ENCODE measurements at places on chromosomes 6 and 20.

DNA sequence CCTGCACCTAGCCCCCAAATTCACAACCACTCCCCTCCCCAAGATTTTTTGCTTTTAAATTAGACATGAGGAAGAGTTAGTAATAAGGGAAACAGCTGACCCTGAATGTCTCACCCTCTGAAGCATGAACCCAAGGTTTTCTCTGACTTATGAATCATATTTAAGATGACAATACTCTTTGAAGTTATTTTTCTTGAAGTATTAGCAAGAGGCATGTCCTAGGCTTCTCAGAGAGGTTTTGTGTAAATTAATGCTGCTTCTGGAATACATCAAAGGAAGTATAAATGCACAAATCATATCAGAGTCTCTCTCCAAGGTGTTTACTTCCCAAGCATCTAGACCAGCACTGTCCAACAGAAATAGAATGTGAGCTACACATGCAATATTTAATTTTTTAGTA lies 408.1 kb upstream of the MARCKS start:
- no peak for DNase-seq

GRCh38 chr20:52500157-52500556 lies 308.6 kb upstream of the ZFP64 start:
- DNase-seq: no peak

DNA sequence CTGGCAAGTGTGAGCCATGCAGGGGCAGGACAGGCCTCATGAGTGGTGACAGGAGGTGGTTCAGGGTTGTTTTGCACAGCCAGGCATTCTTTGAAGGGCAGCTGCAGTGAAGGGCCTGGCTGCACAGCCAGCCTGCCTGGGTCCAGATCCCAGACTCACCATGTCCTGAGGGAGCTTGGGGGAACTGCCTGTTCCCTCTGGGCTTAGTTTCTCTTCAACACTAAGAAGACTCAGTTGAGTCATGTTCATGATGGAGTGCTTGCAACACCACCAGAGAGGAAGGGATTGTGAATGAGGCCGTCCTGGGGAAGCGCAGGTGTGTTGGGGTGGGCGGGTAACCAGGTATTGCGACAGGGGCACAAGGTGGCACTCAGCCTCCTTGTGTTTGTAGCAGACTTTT lies 102.4 kb downstream of the CDH26 start:
- DNase-seq: no peak

GRCh38 chr6:112349636-112349934 lies 2.5 kb downstream of the RFPL4B start:
- DNase-seq: no peak

- peak; percentile 60 for DNase-seq
Observed at GRCh38 chr20:63553251-63553932, 567 bp upstream of the FNDC11 start.

- no peak for DNase-seq
Observed at GRCh38 chr6:32291543-32291942, 67.7 kb upstream of the NOTCH4 start.

DNA sequence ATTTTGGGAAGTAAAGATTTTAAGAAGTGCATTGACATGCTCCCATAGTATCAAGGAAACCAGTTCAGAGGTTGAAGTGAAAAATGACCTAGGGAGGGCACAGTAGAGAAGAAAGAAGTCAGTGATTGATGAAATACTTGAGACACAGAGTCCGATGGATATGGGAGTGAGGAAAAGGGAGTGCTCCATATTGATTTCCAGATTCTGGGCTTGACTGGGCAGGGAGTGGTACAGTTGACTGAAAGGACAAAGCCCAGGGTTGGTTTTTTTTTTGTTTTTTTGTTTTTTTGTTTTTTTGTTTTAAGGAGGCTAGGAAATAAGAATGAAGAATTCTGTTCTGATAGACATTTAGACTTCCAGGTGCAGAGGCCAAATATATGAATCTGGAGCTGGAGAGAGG lies 86.7 kb upstream of the RIN2 start:
- no peak for DNase-seq

GRCh38 chr6:158843751-158844683 lies 24.8 kb upstream of the EZR start:
- no peak for DNase-seq

DNA sequence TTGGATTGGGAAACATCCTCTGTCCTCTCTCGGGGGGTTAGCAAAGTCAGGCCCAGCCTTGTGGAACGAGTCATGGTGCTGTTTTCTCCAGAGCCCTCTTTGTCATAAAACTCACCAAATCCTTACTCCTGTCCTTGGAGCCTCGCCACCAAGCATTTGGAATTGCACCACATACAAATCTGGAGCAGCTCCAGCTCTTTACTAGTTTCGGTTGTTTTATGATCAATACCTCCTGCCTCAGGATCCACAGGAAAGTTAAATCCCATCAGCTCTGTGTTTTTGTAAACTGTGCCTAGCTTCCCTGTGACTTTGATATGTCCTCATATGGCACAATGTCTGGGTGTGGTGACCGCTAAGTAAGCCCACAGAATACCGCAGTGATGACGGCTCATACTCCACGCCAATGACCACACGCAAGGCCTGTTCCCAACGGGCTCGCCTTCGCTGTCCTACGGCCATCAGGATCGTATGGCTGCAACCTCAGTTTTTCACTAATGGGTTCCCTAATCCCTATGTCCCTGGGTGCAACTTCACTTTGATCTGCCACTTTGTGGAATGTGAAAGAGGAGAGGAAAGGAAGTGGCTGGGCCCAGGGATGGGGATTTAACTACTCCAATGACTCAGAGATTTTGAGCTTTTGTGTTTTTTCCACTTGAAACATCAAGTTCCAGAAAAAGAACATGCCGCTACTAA lies 111.3 kb upstream of the FOXQ1 start:
- DNase-seq: no peak

GRCh38 chr20:39146394-39146793 lies 184.2 kb downstream of the DHX35 start:
- DNase-seq: no peak

GRCh38 chr6:24689964-24690363 lies 23.1 kb downstream of the ACOT13 start:
- no peak for DNase-seq

DNA sequence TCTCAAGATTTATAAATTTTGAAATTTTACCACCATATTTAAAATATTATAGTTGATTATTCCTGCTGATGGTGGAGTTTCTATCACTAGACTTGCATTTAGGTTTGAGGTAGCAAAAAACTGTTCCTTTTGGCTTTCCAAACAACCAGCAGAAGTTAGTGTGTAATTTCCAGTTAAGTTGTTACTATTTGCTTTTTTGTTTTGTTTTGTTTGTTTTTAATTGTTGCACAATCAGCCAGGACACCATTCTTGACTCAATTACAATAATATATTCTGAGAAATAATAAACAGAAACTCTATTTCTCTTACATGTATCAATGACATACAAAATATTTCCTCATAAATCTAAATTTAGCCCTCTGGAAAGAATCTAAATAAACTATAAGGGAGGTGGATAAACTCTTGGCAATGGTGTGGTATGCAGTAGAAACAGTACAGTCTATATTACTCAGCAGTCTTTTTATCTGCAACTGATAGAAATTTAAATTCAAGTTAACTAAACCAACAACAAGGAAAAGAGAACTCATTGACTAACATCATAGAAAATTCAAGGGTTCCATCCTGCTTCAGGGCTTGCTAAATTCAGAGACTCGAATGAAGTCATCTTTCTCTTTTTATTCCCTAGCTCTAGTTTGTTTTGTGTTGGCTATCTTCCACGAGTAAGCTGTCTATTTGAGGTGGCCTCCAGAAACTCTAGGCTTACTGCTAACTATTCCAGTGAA lies 19.4 kb upstream of the COL19A1 start:
- DNase-seq: no peak

GRCh38 chr6:157760589-157761330 lies 62.3 kb upstream of the SNX9 start:
- no peak for DNase-seq

DNA sequence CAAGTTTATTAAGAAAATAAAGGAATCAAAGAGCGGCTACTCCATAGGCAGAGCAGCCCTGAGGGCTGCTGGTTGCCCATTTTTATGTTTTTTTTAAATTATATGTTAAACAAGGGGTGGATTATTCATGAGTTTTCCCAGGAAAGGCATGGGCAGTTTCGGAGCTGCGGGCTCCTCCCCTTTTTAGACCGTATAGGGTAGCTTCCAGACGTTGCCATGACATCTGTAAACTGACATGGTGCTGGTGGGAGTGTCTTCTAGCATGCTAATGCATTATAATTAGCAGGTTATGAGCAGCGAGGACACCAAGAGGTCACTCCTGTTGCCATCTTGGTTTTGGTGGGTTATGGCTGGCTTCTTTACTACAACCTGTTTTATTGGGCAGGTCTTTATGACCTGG lies 301.8 kb downstream of the TFAP2C start:
- no peak for DNase-seq

DNA sequence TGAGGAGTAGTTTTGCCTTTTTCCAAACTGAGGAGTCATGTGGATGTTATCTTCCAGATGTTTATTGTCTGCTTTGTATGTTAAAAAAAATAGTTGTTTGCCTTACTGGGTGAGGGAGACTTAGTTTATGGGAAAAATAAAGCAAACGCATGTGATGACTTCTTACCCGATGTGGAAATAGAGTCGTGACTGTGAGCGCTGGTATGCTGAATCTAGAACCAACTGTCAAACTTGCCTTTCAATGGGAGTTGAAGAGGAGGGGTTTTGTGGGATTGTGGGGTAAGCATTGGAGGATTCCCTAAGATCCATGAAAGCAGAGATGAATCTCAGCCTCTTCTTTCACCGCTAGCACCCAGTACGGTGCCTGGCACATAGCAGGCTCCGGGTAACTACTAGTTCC lies 5.3 kb downstream of the DCBLD1 start:
- no peak for DNase-seq

DNA sequence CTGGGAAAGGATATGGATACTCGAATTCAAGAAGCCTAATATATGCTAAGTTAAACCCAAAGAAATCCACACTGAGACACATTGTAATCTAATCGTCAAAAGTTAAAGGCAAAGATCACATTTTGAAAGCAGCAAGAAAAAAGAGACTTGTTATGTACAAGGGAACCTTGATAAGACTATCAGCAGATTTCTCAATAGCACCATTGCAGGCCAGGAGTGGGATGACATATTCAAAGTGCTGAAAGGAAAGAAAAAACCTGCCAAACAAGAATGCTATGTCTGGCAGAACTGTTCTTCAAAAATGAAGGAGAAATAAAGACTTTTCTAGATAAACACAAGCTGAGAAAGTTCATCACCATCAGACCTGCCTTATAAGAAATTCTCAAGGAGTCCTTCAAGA lies 75.2 kb downstream of the COL21A1 start:
- no peak for DNase-seq

DNA sequence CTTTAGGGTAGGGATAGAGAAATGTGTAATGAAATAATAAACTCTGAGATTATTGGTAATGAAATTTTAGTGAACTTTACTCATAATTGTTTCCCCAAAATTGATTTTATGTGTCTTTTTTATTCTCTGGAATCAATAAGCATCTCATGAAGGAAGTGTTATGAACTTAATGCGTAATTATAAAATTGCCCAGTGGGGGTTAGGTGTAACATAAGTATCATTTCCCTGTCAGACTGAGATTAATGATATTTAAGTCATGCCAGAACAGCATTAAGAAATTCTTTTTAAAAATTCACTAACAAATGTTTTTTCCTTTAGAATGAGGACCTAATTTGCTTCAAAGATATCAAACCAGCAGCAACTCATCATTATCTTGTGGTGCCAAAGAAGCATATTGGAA lies 10.0 kb downstream of the HINT3 start:
- no peak for DNase-seq

GRCh38 chr6:100176311-100176950 lies 182.4 kb upstream of the MCHR2 start:
- no peak for DNase-seq

DNA sequence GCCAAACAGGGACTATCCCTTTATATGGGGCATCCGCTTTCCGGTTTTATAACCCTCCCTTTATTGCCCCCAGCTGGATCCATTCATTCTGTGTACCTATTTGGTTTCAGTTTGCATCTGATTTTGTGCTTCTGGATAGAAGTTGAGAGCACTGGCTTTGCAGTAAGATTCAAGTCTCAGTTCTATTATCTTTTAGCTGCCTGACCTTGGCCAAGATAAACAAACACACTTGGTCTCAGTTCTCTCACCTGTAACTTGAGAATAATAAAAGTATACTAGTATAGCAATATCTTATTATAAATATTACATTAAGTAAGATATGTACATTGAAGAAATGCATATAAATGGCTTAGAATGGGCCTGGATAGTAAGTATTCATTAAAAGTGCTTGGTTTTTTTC lies 182.4 kb upstream of the TSHZ2 start:
- no peak for DNase-seq

GRCh38 chr6:107571354-107571753 lies 81.4 kb downstream of the SOBP start:
- DNase-seq: no peak

GRCh38 chr6:156816505-156816904 lies 39.3 kb downstream of the ARID1B start:
- no peak for DNase-seq

- DNase-seq: no peak
Observed at GRCh38 chr6:5305968-5306626, 44.8 kb downstream of the FARS2 start.

GRCh38 chr6:134315974-134316441 lies 1.9 kb downstream of the SGK1 start:
- no peak for DNase-seq

DNA sequence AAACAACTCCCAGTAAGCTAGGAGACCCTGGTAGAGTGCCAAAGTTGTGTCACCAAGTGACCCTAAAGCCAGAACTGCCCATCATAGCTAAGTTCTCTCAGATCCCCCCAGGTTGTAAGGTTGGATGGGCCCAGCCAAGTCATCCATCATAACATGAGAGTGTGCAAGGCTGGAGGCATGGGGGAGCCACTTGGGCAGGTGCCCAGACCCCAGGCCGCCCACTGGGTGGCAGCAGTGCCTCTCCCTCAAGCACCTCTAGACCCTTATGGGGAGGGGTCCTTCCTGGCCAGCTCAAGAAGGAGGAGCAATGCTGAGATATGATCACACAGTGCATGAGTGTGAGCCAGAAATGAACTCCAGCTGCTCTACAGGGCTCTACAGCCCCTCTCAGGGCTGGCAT lies 154.5 kb downstream of the MYLK4 start:
- no peak for DNase-seq

GRCh38 chr6:45531999-45532595 lies 154.4 kb upstream of the SUPT3H start:
- no peak for DNase-seq

- no peak for DNase-seq
Observed at GRCh38 chr6:111683157-111683556, 77.5 kb upstream of the TRAF3IP2 start.

DNA sequence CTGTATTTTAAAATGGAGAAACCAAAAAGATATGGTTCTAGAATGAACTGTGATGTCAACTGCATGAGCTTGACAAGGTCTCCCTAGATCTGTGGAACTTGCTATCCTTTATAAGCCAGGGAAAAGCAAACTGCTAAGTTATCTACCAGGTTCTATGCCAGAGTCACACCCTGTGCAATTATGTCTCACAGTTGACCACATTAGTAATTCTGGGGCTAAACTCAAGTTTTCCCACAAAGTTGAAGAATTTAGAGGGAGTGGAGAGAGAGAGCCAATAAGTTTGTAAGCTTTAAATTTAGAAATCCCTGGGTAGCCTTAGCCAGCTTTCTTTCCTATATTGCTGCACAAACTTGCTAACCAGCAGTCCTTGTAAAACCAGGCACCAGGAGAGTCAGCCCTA lies 407.0 kb upstream of the SASH1 start:
- no peak for DNase-seq

GRCh38 chr6:20680697-20681165 lies 146.5 kb downstream of the CDKAL1 start:
- DNase-seq: no peak
